ENCODE measurements at places on chromosomes 16 and 17.

DNA sequence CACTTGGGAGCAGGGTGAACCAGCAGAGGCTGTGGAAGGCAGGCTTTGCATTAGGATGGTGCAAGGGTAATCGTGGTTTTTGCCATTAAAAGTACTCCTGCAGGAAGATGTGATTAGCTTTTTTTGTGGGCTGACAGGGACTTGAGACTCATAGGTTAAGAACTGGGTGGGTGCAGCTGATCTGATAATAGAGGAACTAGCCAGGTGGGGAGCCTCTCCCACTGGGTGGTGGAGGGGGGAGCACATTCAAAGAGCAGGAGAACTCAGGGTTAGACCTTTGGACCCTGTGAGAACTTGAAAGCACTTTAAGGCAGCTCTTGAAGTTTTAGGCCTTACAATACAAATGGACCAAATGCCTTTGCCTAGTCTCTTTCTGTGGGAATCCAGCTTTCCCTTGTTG is 32.4 kb downstream of the CCL4 start:
- no peak for DNase-seq

DNA sequence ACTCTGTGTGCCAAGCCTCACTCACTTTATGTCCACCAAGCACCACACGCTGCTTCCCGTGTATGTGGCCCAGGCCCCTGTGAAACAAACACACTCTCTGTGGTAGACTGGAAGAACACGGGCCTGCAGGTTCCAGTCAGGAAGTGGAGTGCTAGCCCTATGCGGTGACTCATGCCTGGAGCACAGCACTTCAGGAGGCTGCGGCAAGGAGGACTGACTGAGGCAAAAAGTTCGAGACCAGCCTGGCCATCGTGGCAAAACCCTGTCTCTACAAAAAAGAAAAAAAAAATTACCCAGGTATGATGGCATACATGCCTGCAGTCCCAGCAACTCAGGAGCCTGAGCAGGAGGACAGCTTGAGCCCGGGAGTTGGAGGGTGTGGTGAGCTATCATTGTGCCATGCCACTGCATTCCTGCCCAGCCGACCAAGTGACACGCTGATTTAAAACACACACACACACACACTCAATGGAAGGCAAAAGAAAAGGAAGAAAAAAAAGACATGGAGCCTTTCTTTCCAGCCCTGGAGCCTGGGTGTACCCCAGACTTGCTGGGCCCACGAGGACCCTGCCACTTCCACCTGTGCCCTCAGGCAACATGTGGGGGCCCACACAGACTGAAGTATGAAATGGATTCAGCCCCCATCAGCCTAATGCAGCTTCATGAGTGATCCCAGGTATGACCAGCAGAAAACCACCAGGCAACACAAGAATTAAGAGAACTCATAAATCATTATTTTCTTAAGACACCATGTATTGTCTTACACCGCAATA is 126.6 kb downstream of the ANKRD11 start:
- no peak for DNase-seq

- DNase-seq: no peak
Measured at GRCh38 chr16:46980926-46981325, 7.5 kb upstream of the DNAJA2 start.

GRCh38 chr17:80861892-80862291 is 129.7 kb upstream of the CHMP6 start:
- DNase-seq: no peak

DNA sequence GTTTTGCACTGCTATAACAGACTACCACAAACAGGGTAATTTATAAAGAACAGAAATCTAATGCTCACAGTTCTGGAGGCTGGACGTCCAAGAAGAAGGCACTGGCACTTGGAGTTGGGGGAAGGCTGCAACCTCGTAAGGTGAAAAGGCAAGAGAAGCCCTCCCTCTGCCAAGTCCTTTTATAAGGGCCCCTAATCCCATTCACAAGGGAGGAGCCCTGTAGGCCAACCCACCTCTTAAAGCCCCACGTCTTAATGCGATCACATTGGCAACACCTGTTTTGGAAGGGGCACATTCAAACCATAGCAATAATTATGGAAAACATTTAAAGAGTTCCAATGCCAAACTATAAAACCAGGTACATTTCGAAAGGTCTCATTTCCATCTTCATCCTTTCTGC is 5.2 kb downstream of the PKD1L3 start:
- no peak for DNase-seq

DNA sequence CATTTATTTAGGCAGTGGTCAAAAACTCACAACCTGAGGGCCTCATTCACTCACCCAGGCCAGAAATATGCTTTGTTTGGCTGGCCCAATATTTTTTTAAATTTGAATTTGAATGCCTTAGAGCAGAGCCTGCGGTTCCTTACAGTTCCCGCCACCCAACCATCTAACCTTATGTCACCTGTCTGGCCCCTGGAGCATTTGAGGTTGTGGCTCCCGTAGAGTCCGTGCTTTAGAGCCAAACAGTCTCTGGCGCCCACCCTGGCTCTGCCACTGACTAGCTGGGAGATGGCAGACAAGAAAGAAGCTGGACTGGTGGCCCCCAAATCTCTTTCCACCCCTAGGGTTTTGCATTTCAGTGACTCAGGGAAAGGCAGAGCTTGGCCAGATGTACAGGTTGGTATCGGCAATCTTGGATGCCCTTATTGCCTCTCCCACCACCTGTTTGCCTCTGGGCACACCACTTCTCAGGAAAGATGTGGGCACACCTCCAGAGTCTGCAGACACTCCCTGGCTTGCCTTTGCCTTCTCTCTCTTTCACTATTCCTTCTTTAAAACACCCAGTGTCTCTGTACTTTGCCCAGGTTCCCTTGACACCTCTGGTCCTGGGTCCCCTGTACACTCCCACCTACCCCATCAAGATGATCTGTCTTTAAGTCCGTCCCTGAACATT is 1.9 kb upstream of the MAP3K14 start:
- DNase-seq: no peak

DNA sequence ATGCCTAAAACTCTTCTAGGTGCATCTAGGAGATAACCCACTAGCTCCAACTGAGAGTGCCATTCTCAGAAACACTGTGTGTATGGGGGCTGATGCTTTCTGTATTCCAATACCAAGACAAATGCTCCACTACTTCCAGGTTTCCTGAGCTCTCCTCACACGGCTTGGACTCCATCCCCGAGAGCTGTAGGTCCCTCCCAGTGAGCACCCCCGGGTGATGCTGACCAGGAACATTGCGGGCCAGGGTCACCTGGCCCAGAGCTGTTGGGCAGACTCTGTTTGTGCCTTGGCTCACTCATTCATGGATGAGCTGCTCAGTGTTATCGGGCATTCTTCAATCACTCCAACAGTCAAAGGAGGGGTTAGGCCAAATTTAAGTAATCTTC is 7.0 kb downstream of the CUEDC1 start:
- DNase-seq: no peak

Data from NCI-H2107 (cell line).